ENCODE measurements at places on chromosomes 12 and 14.

- H3K27me3 ChIP-seq, result peaks cover 27% of the 10 kb centered on the region
- no peak overlapping the region for H3K27ac ChIP-seq
- DNase-seq, result no peak
- H3K36me3 ChIP-seq, result no peaks in the 10 kb centered on the region
- H3K4me1 ChIP-seq, result no peaks in the 10 kb centered on the region
Observed at GRCh38 chr14:23177181-23177580, 6.3 kb downstream of the SLC7A8 start.

- H3K36me3 ChIP-seq, result peaks cover 33% of the 10 kb centered on the region
- no peak for DNase-seq
- no peak overlapping the region for H3K4me3 ChIP-seq
- H3K27me3 ChIP-seq, result no peaks in the 10 kb centered on the region
- no peak overlapping the region for H3K27ac ChIP-seq
- no peaks in the 10 kb centered on the region for H3K4me1 ChIP-seq
Observed at GRCh38 chr14:74904635-74905503, 18.2 kb downstream of the RPS6KL1 start.

DNA sequence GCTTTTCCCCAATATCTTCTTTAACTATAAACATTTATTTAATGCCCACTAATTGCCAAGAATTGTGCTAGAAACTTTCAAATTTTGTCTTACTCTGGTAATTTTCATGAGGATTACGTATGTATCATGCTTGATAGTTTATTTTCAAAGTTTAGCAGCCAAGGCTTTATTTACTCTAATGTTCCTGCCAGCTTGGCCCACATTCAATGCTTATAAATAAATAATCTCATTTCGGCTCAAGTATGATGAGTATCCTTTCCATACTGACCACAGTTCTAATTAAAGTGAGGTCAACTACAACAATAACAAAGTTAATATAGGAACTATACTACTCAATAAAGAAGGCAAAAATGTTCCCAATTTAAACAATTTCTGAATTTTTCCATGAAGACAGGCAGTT, 259.2 kb downstream of the MED13L start:
- H3K27me3 ChIP-seq, result no peaks in the 10 kb centered on the region
- H3K4me1 ChIP-seq, result 0 out of 2 replicates have a peak, but pooled peaks cover 1% of the 10 kb centered on the region
- peaks cover 10% of the 10 kb centered on the region for H3K36me3 ChIP-seq
- H3K27ac ChIP-seq, result no peak overlapping the region

GRCh38 chr12:98669751-98670150, 24.7 kb downstream of the APAF1 start:
- peaks cover 36% of the 10 kb centered on the region for H3K36me3 ChIP-seq
- no peak overlapping the region for H3K27ac ChIP-seq
- no peak for DNase-seq
- no peaks in the 10 kb centered on the region for H3K4me1 ChIP-seq
- H3K27me3 ChIP-seq, result no peaks in the 10 kb centered on the region
- H3K4me3 ChIP-seq, result no peak overlapping the region

DNA sequence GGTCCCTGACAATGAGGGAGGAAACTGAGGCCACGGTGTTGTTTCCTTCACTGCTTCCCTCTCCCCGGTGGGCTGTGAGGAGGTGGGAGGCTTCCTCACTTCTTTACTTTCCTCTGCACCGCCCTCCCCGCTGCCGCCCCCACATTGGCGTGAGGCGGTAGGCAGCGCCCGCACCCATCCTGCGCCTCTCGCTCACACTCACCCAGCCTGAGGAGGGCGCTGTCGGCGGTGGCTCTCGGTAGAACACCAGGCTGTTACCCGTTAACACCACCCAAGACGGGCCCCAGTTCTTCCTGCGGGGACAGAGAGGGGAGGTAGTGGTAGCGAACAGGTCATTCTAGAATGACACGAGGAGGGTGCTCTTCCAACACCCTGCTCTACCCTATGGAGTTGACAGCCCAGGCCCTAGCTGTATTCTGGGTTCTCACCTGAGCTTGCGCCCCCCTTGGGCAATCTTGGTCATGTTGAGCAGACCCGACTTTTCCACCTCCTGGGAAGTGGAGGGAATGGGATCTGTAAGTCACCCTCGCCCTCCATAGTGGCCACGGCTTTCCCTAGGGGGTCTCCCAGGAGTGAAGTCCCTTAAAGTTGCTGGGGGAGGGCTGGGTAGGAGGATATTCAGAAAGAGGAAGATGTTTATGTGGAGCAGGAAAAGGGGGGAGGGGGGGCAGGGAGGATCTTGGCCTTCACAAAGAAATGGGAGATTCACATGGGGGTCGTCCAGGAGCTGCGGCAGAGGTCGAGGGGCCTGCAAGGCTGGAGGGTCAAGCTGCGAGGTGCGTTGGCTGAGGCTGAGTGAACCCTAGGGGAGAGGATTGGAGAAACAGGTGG, 3.3 kb downstream of the ARHGAP9 start:
- DNase-seq, result no peak
- H3K4me3 ChIP-seq, result no peak overlapping the region
- peaks cover 59% of the 10 kb centered on the region for H3K27me3 ChIP-seq
- H3K36me3 ChIP-seq, result no peaks in the 10 kb centered on the region
- 0 out of 2 replicates have a peak, but pooled peaks cover 3% of the 10 kb centered on the region for H3K4me1 ChIP-seq
- no peak overlapping the region for H3K27ac ChIP-seq

GRCh38 chr12:1044199-1044598, 53.2 kb downstream of the ERC1 start:
- peaks cover 2% of the 10 kb centered on the region for H3K4me1 ChIP-seq
- no peak overlapping the region for H3K4me3 ChIP-seq
- DNase-seq, result peak; percentile 17
- no peak overlapping the region for H3K27ac ChIP-seq
- H3K36me3 ChIP-seq, result peaks cover 2% of the 10 kb centered on the region

DNA sequence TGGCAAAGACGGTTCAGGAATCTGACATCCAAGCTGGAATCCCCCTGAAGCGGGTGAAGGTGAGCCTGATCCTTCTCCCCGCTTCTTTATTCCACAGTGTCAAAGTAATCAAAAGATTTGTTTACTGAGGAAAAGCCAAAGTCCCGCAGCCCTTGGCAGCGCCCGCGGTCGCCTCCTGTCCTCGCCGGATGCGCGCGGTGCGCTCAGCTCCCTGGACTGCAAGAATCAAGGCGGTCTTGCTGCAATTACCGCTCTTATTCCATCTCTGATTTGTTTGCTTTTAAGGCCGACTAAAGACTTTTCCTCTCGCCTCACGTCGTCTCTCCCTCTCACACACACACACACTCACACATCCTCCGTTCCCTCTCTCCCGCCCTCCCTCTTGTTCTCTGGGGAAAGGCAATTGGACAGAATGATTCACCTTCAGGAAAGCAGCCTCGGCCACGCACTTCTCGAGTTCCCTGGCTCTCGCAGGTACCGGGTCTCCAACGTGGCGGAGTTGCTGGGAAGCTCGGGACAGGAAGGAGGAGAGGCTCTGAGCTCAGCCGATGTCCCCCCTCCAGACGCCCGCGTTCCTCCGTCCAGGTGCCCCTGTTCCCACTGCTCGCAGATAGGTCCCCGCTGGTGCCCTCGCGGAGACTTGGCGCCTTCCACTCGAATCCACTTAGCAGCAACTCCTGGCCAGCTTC, 68.6 kb upstream of the USP15 start:
- H3K27me3 ChIP-seq, result peaks cover 31% of the 10 kb centered on the region
- H3K36me3 ChIP-seq, result no peaks in the 10 kb centered on the region
- no peak overlapping the region for H3K27ac ChIP-seq
- H3K4me1 ChIP-seq, result peaks cover 2% of the 10 kb centered on the region
- DNase-seq, result peak; percentile 23
- peak overlapping the region; percentile 2 for H3K4me3 ChIP-seq

DNA sequence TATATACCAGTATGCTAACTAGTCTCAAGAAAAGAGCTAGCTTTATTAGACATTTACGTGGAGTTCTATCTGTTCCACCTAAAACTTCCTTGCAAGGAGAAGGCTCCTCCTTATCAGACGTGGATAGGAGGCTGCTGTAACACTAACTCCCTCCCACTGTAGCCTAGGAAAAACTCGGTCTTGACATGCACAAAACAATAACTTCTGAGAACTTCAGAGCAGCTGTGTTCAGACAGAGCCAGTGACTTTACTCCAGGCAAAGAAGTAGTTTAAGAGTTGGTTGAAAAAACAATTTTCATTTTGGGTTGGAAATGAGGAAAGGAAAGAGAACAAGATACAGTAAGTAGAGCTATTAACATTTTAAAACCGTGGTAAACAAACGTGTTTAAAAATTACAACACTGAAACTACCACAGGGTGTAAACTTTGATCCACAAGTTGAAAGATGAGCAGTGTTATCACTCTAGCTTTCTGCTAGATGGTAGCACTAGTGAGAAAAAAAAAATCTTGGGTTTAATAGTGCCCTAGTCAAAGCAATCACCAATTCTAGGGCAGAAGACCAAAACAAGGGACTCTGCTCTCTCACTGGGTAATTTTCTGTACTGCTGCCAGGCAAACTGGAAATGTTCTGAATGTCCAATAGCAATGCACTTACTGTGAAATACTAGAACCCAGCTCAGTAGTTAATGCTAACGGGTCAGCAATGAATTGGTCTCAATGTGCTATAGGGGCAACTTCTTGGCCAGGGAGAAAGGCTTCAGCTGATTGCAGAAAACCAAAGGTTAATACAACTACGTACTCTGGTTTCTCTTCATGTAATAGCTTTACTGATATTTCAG, 2.4 kb downstream of the ATF7 start:
- H3K27me3 ChIP-seq, result no peaks in the 10 kb centered on the region
- DNase-seq, result peak; percentile 66
- no peak overlapping the region for H3K4me3 ChIP-seq
- no peaks in the 10 kb centered on the region for H3K36me3 ChIP-seq

DNA sequence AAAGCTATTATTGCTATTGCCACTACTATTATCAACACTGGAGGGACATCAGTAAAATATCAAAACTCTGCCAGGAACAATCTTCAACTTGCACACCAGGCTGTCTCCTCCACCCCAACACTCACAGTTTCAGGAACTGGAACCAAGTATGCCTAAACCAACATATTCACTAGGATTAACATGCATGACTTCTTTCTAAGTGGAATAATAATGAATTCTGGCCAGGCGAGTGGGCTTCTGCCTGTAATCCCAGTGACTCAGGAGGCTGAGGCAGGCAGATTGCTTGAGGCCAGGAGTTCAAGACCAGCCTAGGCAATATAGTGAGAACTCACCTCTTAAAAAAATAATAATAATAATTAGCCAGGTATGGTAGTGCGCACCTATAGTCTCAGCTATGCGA, 58.1 kb downstream of the TBX5 start:
- H3K4me1 ChIP-seq, result no peaks in the 10 kb centered on the region
- peaks cover 4% of the 10 kb centered on the region for H3K36me3 ChIP-seq
- no peak for DNase-seq
- no peak overlapping the region for H3K4me3 ChIP-seq
- H3K27me3 ChIP-seq, result no peaks in the 10 kb centered on the region

GRCh38 chr14:101225157-101226152, 321.9 kb upstream of the RTL1 start:
- H3K4me1 ChIP-seq, result no peaks in the 10 kb centered on the region
- H3K36me3 ChIP-seq, result no peaks in the 10 kb centered on the region
- H3K27ac ChIP-seq, result no peak overlapping the region

- H3K27me3 ChIP-seq, result no peaks in the 10 kb centered on the region
- no peaks in the 10 kb centered on the region for H3K4me1 ChIP-seq
- no peak overlapping the region for H3K27ac ChIP-seq
- H3K4me3 ChIP-seq, result no peak overlapping the region
- peak; percentile 82 for DNase-seq
Observed at GRCh38 chr12:8687846-8688601, 9.8 kb upstream of the RIMKLB start.

- H3K4me1 ChIP-seq, result peaks cover 10% of the 10 kb centered on the region
- H3K4me3 ChIP-seq, result no peak overlapping the region
- no peak for DNase-seq
- H3K27ac ChIP-seq, result no peak overlapping the region
Observed at GRCh38 chr12:122028165-122028904, 6.7 kb downstream of the BCL7A start.

DNA sequence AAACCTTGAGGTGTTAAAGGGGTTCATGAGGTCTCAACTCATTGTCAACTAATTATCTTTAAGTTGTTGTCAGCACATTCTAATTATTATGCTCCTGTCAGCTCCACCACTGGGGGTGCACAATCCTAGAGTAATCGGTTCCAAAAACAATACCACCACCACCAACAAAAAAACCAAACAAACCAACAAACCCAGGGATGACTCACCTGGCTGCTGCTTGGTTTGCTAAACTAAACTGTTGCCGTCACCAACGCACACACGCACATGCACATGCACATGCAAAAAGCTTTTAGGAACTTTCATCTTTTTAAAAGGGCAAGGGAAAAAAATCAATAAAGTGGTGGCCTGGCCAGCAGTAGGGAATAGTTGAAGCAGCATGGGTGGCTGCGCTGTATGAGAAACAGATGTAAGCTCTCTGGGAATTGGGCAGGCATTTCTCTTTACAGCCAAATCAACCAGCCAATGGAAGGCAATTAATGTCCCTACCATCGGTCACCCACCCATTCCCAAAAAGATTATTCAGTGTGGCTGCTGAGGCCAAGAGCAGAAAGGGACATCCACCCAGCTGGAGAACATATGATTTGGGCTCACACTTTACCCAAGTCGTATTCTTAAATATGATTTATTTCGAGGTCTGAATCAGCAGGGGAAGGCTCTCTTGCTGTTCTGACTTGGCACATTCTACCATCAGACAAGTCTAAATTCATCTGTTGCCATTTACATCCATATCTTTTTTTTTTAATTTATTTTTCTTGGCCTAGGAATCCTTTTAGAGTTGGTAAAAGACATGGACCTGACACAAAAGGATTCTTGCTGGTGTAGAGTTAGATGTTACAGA, 20.0 kb downstream of the TMEM30B start:
- no peak overlapping the region for H3K4me3 ChIP-seq
- H3K27me3 ChIP-seq, result no peaks in the 10 kb centered on the region
- H3K36me3 ChIP-seq, result no peaks in the 10 kb centered on the region
- DNase-seq, result peak; percentile 90

DNA sequence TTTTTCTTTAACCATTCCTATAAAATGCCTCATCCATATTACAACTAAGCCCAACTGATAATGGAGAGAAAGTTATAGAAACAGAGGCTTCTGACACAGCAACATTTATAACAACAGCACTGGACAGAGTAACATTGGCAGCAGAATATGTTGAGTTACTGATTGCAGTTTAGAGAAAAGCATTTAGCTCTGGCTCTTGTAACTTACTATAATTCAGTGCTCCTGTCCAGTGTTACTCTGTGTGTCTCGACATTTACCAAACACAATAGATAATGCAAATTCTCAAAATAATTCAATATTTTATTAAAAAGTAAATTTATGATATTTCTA, 356.1 kb downstream of the CEP128 start:
- H3K4me3 ChIP-seq, result no peak overlapping the region
- peaks cover 1% of the 10 kb centered on the region for H3K4me1 ChIP-seq
- no peak overlapping the region for H3K27ac ChIP-seq
- no peaks in the 10 kb centered on the region for H3K27me3 ChIP-seq
- DNase-seq, result no peak

- H3K27me3 ChIP-seq, result no peaks in the 10 kb centered on the region
- no peak overlapping the region for H3K4me3 ChIP-seq
- DNase-seq, result peak; percentile 55
- H3K4me1 ChIP-seq, result peaks cover 4% of the 10 kb centered on the region
Observed at GRCh38 chr12:52004042-52004648, 2.6 kb upstream of the TAMALIN start.

DNA sequence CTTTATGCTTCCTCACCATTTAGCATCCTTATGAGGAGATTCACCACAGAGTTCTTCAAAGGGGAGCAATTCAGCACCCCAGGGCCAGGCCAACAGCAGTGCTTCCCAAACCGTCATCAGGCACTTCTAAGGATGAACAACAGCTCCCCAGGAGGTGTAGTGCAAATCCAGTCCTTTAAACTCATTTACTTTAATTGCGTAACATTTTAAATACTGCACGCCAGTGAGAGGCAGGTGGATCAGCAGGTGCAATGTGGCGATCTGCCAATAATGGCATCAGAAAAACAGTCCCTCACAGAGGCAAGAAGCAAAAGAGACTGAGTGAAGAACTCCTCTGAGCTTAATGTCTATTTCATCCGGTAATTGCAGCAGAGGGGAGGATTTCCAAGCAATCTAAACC, 770.9 kb upstream of the FOXG1 start:
- no peaks in the 10 kb centered on the region for H3K27me3 ChIP-seq
- no peak overlapping the region for H3K27ac ChIP-seq
- H3K36me3 ChIP-seq, result no peaks in the 10 kb centered on the region
- H3K4me3 ChIP-seq, result no peak overlapping the region
- DNase-seq, result no peak

All from IMR-90 (cell line).